Foreskin keratinocyte (primary cell): ENCODE measurements at places on chromosomes 12 and 14. TPM values are rescaled to one million over a fixed set of nuclear protein-coding genes. Genes with fewer than 3 reads are reported as not detected.

DNA sequence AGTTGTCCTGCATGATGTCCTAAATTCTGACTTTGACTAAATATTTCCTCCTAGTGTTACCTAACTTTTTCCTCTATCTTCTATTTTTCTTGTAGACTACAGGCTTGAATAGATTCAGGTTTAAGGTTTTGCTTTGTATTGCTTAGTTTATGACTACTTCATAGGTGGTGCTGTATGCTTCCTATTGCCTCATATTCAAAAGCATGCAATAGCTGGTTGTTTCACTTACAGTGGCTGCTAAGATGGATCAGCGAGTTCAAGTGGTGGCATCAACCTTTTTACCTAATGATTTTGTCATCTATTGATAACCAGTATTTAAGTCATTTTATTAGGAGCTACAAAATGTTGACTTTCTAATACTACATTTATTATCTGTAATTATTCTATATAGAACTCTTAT lies 36.3 kb upstream of the BICD1 start:
- no peak for DNase-seq

GRCh38 chr14:77761205-77761931 lies 412 bp upstream of the SNW1 start:
- DNase-seq = peak; percentile 6

DNA sequence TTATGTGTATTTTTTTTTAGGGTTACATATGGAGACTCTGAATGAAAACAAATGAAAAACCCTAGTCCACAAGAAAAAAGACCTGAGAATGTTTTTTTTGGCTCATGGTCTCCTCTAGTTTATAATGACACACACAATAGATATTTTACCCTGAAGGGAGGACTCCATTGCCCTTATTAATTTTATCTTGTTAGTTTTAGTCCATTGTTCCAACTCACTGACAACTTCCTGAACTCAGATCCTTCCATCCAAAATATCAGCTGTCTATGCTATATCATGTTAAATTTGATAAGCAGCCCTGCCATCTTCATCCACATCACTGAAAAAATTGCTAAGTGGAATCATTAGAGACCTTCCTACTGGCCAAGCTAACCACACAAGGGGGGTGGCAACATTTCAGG lies 232.1 kb downstream of the MON2 start:
- DNase-seq = no peak

- DNase-seq = no peak
Observed at GRCh38 chr12:48934312-48934706, 9.0 kb upstream of the FKBP11 start.

GRCh38 chr12:14317362-14318146 lies 47.9 kb upstream of the ATF7IP start:
- peak; percentile 79 for DNase-seq

- peak; percentile 28 for DNase-seq
Observed at GRCh38 chr12:72072592-72073212, 134.1 kb downstream of the TPH2 start.

Gene CSRP2
- 21.6 and 38.5 TPM in 2 replicates for total RNA-seq

Gene GRIP1
- 4.9 and 6.8 TPM in 2 replicates for total RNA-seq

Gene ZNF891
- total RNA-seq = 0.58 and 0.67 TPM in 2 replicates

Gene BDKRB1
- 5.0 and 5.4 TPM in 2 replicates for total RNA-seq

Gene TGM1
- 4.3 and 5.9 TPM in 2 replicates for total RNA-seq
